ENCODE measurements at places on chromosomes 16 and 17.

GRCh38 chr16:77722309-77723107 lies at the start of gene NUDT7:
Gene NUDT7, plus strand, starts transcription at chr16:77722514. Its CDS starts 69 bp downstream, at chr16:77722583.
- peak; percentile 100 for DNase-seq

- no peak for DNase-seq
Measured at GRCh38 chr16:83145297-83145696, 518.5 kb downstream of the CDH13 start.

DNA sequence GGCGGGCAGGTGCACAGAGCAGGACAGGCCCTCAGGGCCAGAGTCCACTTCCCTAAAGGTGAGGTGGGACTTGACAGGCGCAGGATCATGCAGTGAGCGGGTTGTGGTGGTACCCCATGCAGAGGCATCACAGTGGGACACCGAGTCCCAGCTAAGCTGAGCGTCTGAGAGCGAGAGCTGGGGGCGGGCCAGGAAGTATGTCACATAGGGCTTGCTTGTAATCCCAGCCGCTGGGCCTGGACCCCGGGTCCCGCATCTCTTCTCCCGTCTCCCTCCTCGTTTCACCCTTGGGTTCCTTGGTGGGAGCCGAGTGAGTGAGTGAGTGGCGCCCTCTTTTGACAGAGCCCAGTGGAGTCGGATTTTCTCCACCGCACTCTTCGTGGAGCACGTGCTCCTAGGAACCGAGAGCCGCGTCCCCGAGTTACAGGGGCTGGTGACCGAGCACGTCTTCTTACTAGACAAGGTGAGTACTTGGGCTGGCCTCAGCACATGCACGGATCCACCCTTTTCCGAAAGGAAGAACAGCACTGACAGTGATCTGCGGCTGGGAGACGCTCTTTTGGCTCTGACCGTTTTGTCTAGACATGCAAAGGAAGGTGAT lies 50.8 kb upstream of the ENDOV start:
- DNase-seq, result no peak

DNA sequence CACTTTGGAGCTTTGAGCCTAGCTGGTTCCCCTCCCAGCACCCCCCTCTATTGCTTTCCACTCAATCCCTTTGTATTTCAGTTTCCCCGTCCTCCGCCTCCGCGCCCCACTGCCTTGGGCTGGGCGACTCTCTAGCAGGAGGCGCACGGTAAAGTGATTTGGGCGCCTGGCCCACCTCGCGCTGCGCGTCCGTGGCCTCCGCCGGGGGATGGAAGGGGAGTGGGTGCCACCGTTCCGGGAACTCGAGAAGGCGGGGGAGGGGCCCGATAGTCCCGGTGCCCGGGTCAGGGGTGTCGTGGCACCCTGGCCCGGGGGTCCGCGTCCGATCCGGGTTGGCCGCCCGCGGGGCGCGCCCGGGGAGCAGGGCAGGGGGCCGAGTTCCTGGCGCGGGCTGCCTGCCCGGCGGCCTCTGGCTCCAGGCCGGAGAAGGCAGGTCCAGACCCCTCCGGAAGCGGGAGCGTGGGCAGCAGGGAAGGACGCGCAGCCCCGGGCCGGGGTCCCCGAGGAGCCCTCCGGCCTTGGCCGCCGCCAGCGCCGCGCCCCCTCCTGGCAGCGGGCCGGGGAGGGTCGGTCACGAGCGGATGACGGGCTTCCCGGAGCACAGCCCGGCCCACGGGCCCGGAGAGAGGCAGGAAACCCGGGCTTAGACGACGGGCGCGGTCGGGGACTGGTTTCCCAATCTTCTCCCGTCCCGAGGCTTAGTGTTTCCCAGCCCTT lies 15.8 kb downstream of the MEOX1 start:
- peak; percentile 86 for DNase-seq

GRCh38 chr16:20851601-20852000 lies 45.3 kb downstream of the REXO5 start:
- peak; percentile 71 for DNase-seq

GRCh38 chr16:82368041-82368440 lies 198.0 kb upstream of the MPHOSPH6 start:
- DNase-seq, result no peak

- no peak for DNase-seq
Measured at GRCh38 chr16:81469710-81470535, 25.3 kb downstream of the CMIP start.

DNA sequence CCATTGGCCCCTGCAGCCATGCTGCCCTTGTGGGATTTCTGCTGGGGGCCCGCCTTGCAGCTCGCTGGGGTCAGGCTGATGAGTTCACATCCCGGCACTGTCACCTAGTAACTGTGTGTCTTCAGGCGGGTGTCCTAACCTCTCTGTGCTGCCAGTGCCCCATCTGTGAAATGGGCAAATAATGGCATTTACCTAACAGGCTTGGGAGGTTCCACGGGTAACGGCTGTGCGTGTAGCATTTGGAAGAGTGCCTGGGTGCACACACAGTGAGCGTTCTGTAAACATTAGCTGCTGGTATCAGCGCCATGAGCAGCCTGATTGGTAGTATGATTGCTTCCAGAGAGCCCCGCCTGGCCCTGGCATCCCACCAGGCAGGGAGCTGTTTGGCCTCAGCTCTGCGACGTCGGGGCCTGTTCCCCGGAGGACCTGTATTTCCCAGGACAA lies 167.3 kb upstream of the GSE1 start:
- DNase-seq, result no peak

GRCh38 chr17:20986767-20987510 lies 55.9 kb downstream of the USP22 start:
- DNase-seq, result no peak

GRCh38 chr16:65808790-65809189 lies 557.7 kb upstream of the CDH5 start:
- DNase-seq, result no peak

DNA sequence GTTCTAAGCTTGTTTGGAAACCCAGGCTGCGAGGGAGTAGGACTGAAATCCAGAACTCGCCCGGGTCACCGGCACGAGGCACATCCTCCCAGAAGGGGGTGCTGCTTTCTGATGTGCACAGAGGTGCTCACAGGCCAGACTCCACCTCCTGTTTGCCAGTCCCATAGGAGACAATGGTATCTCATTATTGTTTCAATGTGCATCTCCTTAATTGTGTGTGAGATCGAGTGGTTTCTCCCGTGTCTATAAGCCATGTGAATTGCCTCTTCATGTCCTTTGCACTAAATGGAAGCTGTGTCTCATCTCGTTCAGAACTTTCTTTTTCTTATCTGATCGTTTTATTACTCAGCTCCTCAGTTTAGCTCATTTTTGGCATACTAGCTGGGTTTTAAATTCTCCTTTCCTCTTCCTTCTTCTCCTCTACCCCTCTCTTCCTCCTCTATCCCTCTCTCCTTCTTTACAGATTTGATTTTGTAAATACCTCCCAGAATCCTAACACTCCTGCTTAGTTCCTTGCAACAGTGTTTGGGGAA lies 32.1 kb upstream of the PRKCB start:
- DNase-seq, result no peak

GRCh38 chr17:4940555-4941318 lies 669 bp downstream of the RNF167 start:
- peak; percentile 87 for DNase-seq

DNA sequence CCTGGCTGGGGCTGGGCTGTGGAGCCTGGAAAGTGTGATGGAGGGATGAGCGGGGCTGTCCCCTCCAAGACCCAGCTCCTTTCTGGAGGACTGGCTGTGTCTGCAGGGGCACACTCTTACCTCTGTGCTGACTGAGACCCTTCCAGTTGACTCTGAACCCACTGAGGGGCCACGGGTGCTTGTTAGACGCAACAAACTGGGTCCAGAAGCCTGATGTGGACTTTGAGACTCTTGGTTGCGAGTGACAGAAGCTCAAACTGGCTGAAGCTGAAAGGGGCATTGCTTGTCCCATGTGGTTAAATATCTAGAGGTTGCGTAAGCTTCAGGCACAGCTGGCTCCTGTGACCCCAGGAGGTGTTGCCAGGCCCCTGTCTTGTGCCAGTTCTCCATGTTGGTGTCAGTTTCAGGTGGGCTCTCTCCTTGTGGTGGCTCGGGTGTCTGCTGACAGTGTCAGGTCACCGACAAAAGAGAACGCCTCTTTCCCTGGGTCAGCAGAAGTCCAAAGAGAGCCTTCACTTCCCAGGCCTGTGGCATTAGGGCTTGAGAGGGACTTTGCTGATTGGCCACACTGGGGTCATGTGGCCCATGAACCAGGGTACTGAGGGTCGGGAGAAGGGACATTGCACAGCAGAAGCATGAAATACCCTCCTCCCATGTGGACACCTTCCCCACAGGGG lies 16.7 kb downstream of the ADCY7 start:
- no peak for DNase-seq

- no peak for DNase-seq
Measured at GRCh38 chr17:76071531-76072147, 678 bp downstream of the SRP68 start.

DNA sequence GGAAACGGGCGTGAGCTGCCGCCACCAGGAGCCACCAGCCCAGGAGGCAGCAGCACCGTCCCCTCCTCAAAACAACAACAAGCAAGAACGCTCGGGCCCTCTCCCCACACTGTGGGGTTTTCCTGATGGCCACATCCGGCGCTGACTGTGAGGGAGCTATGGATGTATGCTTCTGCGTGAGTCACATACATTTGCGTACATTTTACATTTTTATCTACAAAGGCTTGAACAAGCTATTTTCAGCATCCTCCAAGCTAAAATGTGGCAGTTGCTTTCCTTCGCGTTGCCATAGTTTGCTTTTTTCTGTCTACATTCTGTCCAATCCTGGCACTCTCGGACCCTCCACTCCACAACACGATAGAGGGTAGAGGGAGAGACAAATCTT lies 2.0 kb upstream of the ABR start:
- no peak for DNase-seq

DNA sequence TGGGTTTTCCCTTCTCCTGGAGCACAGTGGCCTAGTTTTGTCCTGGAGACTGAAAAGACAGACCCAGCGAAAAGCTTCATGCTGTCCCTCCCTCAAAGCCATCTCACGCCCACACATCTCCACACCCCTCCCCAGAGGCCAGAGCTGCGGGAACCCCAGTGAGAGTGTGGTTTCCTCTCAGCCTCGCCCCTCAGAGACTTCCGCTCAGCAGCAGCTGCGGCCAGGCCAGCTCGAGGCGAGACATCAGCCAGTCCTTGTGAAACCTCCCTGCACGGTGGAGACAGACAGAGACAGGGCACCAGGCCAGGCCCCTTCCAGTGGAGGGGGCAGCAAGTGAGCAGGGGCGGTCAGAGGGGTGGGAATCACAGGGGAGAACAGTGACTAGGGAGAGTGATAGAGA lies 77.0 kb upstream of the TNRC6C start:
- no peak for DNase-seq

- DNase-seq, result peak; percentile 96
Measured at GRCh38 chr16:55480228-55480655, 1.2 kb downstream of the MMP2 start.

DNA sequence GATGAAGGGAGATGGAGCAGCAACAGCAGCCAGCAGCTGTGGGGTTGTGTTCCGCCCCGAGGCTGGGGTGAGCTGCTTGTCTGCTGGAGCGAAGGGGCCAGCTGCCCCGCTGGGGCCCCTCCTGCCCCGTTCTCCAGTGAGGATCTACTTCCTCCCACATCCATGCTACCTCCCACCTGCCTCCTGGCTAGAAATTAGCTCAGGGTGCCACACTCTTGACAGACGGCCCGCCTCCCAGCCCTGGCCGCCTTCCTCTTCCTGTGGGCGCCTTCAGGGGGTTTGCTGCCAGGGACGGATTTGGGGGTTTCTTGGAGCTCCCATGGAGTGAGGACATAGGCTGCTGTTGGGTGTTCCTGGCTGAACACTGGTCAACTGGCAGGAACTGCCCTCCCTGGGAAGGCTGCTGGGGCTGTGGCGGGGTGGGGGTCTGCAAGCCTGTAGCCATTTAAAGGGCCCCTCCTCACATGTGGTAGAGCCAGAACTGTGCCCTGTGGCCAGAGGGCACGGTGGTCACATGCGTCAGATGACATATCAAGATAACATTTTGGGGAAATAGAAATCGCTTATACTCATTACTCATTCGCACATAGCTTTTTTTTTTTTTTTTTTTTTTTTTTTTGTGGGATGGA lies 13.1 kb downstream of the TBC1D24 start:
- DNase-seq, result no peak

DNA sequence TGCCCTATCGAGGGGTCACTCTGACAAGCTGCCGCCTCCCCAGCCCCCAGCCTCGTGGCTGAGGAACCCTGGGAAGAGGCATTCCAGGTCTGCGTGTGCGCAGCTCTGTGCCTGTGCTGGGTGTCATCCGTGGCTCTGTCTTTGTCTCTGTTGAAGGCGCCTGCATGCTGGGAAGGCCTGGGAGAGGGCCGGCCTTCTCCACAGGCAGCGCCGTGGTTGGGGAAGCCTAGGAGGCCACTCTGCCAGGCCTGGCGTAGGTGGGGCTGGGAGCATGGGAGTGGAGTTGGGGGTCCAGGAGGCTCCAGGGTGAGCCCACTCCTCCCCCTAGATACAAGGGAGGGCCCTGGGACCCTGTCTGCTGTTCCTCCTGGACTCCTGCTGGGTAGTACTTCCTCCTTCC lies 3.3 kb downstream of the NHERF2 start:
- no peak for DNase-seq

GRCh38 chr17:66492561-66493005 lies 190.2 kb downstream of the PRKCA start:
- DNase-seq, result no peak

DNA sequence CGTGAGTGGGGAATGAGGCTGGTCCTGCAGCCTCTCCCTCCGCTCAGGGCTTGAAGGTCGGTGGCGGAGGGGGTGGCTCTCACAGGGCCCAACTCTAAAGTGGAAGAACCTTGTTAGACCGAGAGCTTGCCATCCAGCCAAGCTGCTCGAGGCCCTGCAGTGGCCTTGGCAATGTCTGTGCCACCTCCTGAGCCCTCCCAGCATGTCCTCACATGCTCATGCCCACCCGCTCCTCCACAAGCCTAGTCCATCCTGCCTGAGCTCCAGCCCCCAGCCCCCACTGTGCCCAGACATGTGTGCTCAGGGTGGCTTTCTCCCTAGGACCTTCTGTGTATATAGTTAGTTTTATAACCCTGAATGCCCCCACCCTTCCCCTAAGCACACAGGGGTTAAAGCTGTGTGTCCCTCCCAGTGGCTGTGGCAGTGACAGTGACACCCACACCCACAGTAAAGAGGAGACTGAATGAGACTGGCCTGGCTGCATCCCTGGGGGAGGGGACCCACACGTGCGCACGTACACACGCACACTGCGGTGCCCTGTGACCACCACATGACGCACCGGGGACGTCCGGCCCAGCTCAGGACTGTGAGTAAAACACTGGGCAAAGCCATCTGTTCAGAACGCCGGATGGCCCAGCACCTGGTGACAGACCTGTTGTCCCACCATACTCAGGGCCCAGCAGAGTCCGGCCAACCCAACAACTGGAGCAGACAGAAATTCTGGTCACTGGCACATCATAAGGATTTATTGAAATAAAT lies 15.6 kb downstream of the PDK2 start:
- DNase-seq, result no peak

GRCh38 chr16:88633684-88634140 lies 4.7 kb upstream of the IL17C start:
- DNase-seq, result no peak

- no peak for DNase-seq
Measured at GRCh38 chr16:19119564-19119963, 5.8 kb downstream of the ITPRIPL2 start.

DNA sequence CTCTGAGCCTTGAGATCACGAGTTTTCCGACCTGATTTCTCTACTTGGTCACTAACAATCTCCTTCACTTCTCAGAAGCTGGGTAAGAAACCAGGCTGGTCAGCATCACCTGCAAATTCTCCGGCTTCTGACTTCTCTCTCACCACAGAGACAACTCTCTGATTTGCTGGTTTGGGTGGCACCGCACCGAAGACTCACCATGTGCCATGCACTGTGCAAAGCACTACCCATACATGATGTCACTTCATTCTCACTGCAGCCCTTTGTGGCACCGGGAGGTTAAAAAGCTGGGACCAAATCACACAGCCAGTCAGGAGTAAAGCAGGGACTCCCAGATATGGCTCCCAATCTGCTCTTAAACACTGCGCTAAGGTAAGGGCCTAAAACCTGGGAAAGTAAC lies 647 bp downstream of the VAC14 start:
- DNase-seq, result no peak

Data from ovary (tissue), 10 donors.